Effector CD4-positive, alpha-beta T cell (primary cell): ENCODE measurements at places on chromosomes 5 and 9.

- DNase-seq = peak; percentile 45
Observed at GRCh38 chr9:129412814-129413536, 207.9 kb downstream of the C9orf50 start.

- no peak for DNase-seq
Observed at GRCh38 chr9:99505936-99506335, 283.9 kb downstream of the SEC61B start.

- no peak for DNase-seq
Observed at GRCh38 chr5:106202035-106202434, 1468.7 kb downstream of the EFNA5 start.

- DNase-seq = no peak
Observed at GRCh38 chr5:75885849-75886596, 168.8 kb upstream of the POC5 start.

DNA sequence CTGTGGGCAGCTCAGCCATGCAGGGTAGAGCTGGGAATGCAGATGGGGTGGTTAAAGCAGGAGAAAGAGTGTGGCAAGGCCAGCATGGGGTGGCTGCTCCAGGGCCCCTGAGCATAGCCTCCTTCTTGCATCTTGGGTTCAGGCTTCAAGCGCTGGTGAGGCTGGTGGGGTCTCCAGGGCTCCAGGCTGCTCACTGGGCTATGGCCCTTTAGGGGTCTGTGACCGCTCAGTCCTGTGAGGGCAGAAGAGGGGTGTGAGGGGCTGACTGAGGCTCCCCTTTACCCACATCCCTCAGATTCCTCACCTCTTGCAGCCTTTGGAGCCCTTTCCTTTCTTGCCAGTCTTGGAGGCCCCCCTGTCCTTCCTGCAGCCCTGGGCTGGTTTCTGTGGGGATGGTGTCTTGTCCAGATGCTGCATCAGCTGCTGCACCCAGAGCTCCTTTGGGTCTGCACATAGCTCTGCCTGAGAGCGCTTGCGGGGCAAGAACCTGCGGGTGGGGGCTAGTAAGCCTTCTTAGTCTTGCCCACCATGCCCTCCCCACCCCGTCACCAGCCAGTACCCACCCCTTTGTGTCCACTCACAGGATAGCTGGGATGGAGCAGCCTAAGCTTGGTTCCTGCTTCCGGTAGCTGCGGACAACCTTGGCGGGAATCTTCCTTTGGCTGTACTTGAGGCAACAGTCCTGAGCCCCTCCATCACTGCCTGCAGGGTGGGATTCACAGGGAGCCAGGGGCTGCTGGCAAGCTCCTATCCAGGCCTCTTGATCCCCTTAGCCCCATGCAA is 549 bp downstream of the CCL21 start:
- DNase-seq = no peak

GRCh38 chr5:91257301-91257700 is 125.8 kb downstream of the ARRDC3 start:
- DNase-seq = no peak

- DNase-seq = no peak
Observed at GRCh38 chr5:152170350-152170749, 234.7 kb downstream of the NMUR2 start.

DNA sequence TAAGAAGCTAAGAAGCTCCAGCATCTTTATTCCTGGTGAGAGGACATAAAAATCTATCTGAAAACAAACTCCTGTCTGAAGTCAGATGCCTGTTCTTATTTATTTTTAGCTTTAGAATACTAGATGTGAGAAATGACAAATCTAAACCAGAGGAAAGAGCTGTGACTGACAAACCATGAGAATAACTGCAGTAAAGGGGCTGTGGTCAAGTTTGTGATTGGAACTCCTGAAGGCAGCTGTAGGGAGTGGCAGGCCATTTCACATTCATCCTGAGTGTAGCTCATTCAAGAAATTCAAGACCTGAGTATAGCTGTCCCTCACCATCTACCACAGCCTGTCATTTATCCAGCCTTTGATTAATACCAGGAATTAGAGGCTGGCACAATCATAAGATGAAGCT is 718.8 kb downstream of the BRINP1 start:
- DNase-seq = no peak

DNA sequence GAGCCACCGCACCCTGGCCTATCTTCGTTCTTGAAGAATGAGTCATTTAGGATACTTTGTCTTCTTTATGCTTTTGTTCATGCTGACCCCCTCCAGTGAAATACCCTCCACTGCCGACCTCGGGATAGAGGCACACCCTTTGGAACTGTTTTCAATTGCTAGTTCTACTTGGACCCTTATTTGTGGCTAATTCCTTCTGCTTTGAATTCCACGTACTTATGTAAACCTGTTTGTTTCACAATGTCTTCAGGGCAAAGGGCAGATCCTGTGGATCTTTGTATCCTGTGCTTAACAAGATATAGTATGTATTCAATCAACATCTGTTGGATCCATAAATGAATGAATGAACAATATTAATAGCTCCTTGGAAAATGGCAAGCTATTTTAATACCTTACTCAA is 19.6 kb upstream of the AOPEP start:
- DNase-seq = no peak

- no peak for DNase-seq
Observed at GRCh38 chr5:102589661-102590060, 90.9 kb upstream of the SLCO6A1 start.

- DNase-seq = no peak
Observed at GRCh38 chr9:38345851-38346755, 46.4 kb upstream of the ALDH1B1 start.

- DNase-seq = no peak
Observed at GRCh38 chr9:38035873-38036272, 33.2 kb downstream of the SHB start.

DNA sequence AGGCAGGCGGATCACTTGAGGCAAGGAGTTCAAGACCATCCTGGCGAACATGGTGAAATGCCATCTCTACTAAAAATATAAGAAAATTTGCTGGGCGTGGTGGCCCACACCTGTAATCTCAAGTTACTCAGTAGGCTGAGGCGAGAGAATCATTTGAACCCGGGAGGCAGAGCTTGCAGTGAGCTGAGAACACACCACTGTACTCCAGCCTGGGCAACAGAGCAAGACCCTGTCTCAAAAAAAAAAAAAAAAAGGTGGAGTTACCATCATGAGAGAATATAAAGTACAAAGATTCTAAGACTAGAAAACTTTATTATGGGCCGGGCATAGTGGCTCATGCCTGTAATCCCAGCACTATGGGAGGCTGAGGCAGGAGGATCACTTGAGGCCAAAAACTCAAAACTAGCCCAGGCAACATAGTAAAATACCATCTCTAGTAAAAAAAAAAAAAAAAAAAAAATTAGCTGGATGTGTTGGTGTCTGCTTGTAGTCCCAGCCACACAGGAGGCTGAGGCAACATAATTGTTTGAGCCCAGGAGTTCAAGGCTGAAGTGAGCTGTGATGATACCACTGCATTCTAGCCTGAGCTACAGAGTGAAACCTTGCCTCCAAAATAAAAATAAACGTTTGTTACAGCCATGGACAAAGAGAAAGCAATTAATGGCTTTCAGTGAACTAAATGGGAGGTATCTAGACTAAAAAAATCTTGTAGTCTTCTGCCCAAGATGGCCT is 12.9 kb downstream of the ANXA2R start:
- no peak for DNase-seq

DNA sequence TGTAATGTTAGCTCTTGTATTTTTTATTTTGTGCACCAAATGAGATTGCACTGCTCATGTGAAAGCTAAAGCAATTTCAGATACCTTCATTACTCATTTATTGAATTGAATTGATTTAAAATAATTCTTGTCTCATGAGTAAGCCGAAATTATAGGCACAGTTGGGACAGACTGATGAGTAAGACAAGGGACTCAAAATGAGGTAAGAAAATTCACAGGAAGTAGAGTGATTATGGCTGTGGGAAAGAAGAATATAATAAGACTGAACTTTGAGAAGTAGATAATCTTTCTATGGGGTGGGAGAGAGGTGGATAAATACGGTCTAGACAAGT is 51.1 kb downstream of the NUDT12 start:
- DNase-seq = no peak

DNA sequence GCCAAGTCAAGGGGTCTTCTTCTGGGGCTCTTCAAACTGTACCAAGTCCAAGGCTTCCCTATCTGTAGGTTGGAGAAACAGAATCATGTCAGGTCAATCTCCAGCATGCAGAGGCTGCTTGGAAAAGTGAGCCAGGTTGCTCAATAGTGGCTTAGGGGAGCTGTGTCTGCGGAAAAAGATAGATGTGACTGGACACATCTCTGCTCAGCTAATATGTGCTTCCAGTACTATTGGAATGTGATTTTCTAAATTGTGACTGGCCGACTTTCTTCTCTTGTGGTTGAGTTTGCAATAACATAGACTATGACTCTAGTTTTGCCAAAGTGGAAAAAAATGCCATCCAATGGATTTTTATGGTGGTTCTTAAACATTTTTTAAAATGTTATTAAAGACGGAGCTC is 136.7 kb downstream of the BOD1 start:
- no peak for DNase-seq

DNA sequence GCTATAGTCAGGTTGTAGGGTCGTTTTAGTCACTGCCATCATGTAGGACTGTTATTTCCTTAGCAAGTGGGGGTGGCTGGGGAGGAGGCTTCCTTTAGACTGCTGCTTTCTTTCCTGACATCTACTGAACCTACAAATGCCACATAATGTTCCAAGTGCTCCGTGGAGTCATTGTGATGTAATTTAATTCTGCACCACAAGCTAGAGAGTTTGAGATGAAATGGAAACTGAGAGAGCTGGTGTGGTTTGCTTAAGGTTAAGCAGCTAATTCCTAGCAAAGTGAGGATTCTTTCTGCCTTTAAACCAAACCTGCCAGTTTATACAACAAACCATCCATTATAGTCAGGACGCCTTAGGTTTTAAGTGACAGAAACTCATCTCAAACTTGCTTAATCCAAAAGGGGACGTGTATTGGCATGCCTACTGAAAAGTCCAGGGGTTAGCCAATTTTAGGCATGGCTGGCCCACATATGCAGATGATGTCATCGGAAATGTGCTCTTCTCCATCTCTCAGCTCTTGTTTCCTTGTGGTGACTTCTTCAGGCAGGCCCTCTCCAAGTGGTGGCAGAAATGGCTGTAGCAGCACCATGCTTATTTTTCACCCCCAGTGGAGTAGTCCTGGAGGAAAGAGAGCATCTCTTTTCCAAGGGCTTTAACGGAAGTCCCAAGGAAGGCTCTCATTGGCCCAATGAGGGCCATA is 30.5 kb downstream of the ZNF618 start:
- no peak for DNase-seq

DNA sequence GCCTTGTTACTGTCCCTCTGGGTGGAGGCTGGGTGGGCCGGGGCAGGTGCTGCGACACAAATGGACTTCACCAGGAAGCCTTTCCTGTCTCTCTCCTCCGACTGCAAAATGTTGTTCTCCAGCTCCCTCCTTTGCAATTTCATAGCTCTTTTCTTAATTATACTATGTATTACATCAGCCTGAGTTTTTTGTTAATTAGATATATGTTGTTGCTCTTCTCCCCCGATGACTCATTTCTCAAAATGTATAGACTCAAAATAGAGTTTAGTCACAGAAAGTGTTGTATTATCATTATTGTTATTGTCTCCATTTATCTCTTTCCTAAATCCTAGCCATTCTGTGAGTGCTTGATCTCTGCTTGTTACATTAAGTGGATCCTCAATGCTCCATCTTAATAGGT is 122.4 kb upstream of the OSMR start:
- no peak for DNase-seq

- no peak for DNase-seq
Observed at GRCh38 chr9:91312717-91313325, 48.9 kb downstream of the AUH start.

DNA sequence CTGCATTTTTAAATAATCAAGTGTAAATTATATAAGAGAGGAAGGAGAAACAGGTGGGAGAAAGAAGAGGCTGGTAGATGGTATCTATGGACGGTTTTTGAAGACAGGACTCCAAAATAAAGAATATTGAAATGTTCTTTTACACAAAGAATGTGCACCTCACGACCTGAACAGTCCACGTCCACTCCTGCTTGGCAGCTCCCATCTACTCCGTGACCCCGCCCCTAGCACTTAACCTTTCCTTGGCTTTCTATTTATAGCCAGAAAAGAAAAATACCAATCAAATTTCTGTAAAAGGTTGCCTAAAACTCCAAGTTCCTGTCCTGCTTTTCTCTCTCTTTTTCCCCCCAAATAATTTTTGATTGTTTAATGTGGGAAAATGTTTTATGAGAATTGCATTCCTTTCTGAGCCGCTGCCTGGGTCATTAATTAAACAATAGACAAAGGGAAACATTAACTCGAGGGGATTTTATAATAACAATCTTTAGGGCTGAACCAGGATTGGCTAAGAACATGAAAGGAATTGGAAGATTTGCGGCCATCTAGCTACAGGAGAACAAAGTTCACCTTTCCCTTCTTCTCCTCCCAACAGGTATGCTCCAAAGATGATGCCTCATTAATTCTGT is 173.6 kb upstream of the MAP3K1 start:
- no peak for DNase-seq

DNA sequence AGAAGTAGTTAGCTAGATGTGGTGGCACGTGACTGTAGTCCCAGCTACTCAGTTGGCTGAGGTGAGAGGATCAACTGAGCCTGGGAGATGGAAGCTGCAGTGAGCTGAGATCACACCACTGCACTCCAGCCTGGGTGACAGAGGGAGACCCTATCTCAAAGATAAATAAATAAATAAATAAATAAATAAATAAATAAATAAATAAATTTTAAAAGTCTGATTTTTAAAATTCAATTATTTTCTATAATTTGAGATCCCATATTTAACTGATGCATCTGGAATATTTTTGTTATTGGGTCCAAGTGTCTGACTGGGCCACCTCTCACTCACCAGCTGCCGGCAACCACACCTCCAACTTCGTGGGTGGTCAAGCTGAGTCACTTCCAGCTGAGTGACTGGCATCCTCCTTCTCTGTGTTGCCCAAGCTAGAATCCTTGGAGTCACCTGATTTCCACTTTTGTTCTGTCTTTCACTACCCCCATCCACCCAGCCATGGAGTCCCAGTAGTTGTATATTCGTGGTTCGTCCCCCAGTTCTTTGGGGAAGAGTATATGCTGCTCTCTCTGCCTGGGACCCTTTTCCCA is 70.9 kb downstream of the EGFLAM start:
- DNase-seq = no peak
